ENCODE measurements at places on chromosomes 13 and 19. TPM values are rescaled to one million over a fixed set of nuclear protein-coding genes. Genes with fewer than 3 reads are reported as not detected.
A peak's percentile ranks its signal among the peaks of the same experiment; 100 is the strongest.

DNA sequence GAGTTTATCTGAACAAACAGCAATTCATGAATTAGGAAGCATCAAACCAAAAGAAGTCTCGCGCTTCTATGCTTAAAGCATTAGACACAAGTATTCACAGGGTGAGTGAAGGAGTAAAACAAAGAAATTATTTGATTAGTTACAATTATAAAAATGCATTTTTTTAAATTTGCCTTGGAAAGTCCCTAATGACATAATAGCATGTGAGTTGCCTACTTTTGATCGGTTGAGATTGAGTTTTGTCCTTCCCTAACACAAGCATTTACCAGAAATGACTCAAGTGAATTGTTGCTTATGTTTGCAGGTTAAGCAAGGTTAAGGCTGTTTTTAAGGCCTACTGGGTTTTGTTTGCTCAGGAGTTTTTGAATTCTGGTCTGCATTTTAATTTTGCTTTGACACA, 389 bp upstream of the ZNF649 start:
- no peak for DNase-seq

- no peak for DNase-seq
Observed at GRCh38 chr13:113837560-113838355, 26.1 kb downstream of the GAS6 start.

The OR7A10 gene
- not detected for total RNA-seq

DNA sequence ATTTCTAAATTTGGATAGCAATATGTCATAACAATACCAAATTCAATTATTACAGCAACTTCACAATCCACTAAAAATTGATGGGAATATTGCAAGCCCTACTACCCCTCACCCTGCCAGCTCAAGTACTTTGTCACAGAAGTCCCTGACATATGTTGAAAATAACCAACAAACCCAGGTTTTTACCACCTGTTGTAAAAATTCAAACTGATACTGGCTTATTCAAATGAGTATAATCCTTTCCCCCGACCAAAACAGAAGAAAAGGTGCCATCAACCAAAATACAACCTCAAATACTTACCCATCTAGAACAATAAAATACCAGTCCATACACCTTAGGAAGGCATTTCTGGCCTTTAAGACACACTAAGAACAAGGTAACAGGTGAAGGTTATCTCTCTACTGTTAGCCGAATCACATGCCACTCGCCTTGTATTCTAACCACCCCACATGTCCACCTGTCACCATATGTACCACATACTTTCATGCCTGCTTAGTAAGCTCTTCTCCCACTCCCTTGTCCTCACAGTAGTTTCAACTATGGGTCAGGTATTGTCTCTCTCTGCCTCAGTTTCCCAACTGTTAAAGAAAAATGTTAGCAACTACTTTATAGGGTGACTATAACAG, 53.1 kb downstream of the USP12 start:
- no peak for DNase-seq

The LILRA1 gene
- total RNA-seq: not detected

DNA sequence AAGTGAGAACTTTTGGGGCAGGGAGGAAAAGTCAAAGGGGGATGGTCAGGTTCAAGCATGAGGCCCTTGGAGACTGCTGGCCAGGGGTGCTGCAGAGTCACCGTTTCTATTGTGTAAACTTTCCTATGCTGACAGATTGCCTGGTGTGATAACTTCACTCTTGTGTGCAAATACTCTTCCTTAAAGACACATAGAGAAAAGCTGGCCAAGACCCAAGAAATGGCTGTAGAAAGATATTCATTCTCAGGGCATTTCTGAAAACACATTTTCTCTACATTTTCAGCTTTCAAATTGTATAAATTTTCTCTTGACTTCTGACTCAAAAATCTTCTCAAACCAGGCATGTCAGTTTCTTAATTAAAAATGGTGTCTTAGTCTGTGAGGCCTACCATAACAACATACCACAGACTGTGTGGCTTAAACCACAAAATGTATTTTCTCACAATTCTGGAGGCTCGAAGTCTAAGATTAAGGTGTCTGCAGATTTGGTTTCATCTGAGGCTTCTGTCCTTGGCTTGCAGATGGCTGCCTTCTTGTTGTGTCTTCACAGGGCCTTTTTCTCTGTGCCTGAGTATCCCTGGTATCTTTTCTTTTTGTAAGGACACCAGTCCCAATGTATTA, 304.5 kb downstream of the KCNRG start:
- no peak for DNase-seq

DNA sequence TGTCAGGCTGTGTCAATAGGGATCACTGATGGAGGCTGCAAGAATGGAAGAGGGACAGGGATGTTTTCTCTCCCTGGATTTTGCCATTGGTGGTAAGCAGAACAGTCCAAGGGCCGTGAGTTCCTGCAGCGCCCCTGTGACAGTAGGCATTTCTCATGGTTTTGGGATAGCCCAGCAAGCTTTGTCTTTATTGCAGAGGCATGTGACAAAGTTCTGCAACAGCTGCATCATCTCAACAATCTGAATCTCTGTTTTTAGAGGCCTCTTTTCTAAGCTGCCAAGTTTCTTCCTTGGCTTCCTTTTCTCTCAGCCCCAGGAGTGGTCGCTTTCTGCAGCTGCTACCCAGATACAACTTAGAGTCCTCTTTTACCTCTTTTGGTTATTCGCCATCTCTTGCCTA, 95.7 kb upstream of the TSHZ3 start:
- DNase-seq: no peak

- no peak for DNase-seq
Observed at GRCh38 chr13:101623470-101624209, 171.2 kb downstream of the ITGBL1 start.

GRCh38 chr19:40283414-40284250, 1.5 kb downstream of the AKT2 start:
- no peak for DNase-seq

DNA sequence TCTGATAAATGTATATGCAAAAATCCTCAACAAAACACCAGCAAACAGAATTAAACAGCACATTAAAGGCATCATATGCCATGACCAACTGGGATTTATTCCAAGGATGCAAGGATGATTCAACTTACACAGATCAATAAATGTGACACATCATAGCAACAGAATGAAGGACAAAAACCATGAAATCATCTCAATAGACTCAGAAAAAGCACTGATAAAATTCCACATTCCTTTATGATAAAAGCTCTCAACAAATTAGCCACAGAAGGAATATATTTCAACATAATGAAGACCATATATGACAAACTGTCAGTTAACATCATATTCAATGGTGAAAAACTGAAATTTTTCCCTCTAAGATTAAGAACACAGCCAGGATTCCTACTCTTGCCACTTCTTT, 691.6 kb downstream of the DIAPH3 start:
- no peak for DNase-seq

DNA sequence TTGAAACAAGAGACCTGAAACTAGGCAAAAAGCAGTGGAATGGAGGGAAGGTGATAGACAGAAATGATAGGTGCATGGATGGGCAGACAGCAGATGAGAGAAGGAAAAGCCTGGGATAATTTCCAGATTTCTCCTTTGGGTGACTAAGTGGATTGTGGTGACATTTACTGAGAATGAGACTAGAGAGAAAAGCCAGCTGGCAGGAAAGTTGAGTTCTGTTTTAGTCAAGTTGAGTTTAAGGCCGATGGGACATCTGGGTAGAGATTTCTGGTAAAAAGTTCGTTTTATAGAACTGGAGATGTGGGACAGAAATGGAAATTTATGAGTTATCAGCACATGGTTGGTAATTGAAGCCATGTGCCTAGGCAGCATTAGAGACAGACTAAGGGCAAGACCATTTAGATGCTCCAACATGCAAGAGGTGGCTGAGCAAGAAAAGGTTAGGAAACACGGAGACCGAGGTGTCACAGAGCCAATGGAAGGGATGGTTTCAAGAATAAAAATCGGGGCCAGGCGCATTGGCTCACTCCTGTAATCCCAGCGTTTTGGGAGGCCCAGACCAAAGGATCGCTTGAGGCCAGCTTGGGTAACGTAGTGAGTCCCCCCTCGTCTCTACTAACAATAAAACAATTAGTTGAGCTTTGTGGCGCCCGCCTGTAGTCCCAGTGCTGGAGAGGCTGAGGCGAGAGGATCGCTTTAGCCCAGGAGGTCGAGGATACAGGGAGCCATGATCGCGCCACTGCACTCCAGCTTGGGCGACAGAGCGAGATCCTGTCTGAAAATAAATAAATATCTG, 9.6 kb upstream of the DGKH start:
- DNase-seq: no peak

GRCh38 chr19:39144290-39145071, 18.9 kb downstream of the PAK4 start:
- no peak for DNase-seq

DNA sequence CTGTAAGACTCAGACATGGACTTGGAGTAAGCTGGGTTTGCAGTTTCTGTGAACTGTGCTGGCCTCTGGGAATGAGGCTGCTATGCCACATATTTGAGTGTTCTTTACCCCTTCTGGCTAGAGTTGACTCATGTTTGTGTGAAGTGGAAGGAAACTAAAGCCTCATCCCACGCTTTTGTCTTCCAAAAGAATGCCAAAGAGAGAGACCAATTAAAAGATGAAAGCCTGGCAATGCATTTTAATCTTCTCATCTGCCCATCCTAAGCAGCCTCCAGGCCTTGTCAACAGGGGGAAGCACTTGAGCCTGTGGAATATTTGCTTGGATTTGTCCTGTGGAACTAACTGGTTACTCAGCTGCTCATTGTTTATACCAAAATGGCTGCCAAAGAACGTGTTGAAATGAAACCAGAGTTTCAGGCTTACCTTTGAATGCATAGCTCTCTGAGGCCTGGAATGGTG, 49.1 kb downstream of the LMO7 start:
- peak; percentile 4 for DNase-seq

The ELANE gene
- total RNA-seq: not detected

The ZNF382 gene
- total RNA-seq: 10.8 TPM

DNA sequence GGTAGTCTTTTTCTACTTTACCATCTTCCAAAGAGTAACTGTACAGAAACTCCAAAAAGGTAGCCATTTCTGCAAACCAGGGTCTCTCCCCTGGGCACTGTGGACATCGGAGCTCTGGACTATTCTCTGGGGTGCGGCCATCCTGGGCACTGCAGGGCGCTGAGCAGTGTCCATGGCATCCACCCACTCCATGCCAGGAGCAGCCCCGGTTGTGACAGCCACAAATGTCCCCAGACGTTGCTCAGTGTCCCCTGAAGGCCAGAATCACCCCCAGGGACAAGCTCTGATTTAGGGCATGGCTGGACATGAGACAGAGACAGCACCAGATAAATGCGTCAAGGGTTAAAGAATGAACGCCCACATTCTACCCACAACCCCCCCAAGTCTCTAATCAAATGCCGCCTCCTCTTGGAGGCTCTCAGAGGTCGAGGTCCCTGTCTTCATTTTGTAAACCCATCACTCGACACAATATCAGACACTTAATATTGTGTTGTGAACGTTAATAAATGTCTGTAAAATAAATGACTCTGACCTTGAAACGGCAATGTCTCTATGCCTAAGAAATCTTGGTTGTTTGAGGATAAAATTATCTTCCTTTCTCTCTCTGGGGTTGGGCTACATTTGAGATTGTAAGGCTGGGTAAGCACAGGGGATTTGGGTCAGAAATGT, 8.9 kb downstream of the GNG7 start:
- no peak for DNase-seq

The IFNL1 gene
- total RNA-seq: not detected

The NKG7 gene
- total RNA-seq: 283 TPM

GRCh38 chr19:49497789-49498103, 1.5 kb downstream of the RPS11 start:
- no peak for DNase-seq

- DNase-seq: no peak
Observed at GRCh38 chr13:33322543-33322809, 36.9 kb upstream of the STARD13 start.

GRCh38 chr19:44741841-44742329, 6.6 kb upstream of the BCL3 start:
- peak; percentile 46 for DNase-seq

DNA sequence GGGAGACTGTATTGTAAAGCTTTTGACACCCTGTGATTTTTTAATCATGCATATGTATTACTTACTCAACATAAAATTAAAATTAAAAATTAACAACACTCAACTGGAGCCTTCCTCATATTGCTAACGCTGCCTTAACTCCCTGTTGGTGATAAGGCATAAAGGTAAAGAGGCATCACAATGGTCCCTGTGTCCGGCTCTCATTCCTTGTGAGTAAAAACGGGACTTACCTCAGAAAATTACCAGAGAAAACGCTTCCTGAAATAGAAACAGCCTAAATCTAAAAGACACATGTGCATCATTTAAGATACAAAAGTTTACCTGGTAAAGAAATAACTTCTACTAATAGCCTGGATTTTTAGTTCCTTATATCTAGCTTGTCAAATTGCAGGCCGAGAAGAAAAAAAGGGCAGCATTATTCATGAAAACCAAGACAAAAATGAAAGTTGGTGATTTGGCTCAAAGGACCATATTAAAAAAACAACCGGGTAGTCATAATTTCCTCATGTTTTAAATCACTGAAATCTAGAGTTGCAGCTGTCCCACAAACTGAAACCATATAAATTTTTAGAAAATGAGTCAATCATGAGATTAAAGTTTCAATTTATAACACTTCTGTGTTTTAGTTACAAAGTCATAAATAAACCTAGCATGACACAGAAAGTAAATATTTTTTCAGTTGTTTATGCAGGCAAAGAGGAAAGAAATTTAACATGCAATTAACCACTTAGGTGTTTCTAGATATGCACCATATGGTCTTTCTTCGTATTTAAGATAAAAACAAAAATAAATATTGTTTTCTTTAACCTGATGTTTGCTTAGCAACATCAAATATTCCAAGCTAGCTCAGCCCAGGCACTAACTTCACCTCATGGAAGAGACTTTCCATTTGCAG, 94.7 kb downstream of the MIPEP start:
- DNase-seq: no peak

- no peak for DNase-seq
Observed at GRCh38 chr13:46386392-46387063, 524 bp downstream of the RUBCNL start.

- no peak for DNase-seq
Observed at GRCh38 chr19:44278181-44278690, 18.6 kb downstream of the ZNF233 start.

The CBLC gene
- not detected for total RNA-seq

- no peak for DNase-seq
Observed at GRCh38 chr19:30079200-30079599, 137.2 kb downstream of the URI1 start.

DNA sequence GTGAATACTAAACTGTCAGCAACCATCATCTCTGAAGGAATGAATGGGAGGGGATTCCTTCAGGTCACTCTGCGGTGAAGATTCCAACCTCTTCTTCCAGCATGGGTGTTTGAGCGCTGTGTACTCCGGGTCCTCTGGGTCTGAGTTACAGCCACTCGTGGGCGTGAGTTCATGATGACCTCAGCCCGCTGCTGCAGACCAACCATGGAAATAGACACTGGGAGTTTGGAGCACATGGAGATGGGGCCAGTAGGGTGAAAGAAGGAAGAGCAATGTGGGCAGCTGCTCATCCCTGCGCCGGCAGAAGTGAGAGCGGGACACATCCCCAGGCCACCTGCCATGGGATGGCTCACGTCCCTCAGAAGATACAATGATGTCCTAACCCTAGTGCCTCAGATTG, 16.8 kb upstream of the RAB20 start:
- no peak for DNase-seq

- peak; percentile 76 for DNase-seq
Observed at GRCh38 chr19:23394511-23394910, 760 bp downstream of the ZNF91 start.

GRCh38 chr13:91119643-91120042, 227.8 kb upstream of the MIR17HG start:
- no peak for DNase-seq

The SELENOV gene
- not detected for total RNA-seq

GRCh38 chr13:82566864-82567263, 1315.4 kb downstream of the SLITRK1 start:
- no peak for DNase-seq
